ENCODE measurements at places on chromosomes 16 and 17.
A peak's percentile ranks its signal among the peaks of the same experiment; 100 is the strongest.

- DNase-seq: no peak
Measured at GRCh38 chr17:67514998-67515397, 137.9 kb downstream of the PITPNC1 start.

GRCh38 chr16:50371036-50371716 lies 2.4 kb upstream of the BRD7 start:
- no peak for DNase-seq

- no peak for DNase-seq
Measured at GRCh38 chr17:65139101-65139764, 2.1 kb downstream of the RGS9 start.

DNA sequence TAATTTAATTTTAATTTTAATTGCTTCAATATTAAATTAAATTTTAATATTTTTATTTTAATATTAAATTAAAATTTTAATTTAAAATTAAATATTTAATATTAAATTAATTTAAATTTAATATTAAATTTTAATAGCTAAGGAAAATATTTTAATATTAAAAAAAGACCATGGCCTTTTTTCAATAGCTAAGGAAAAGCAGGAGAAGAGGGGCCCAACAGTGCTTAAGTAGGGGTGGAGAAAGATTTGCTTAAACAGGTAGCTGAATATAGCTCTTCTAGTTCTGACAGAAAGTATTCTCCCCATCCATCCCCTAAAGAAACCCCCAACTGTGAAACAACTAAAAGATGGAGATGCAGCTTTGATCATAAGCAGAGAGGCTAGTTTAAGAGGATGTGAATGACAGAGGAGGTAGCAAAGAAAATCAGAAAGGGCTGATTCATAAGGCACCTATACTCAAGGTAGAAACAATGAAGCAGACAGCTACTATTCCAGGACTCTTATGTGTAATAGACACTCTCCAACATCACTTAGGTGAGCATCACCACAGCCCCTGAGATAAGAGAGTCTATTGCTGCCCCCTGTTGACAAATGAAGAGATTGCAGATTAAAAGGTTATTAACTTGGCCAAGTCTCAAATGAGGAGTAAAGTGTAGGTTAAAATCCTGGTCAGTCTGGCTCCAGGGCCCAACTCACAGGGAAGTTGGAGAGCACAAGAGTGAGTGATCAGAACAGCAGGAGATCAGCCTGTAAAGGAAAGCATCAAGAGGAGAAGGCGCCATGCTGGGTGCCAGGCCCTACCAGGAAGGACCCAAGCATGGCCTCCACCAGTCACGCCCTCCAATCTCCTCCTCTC lies 7.8 kb upstream of the RNASEK start:
- no peak for DNase-seq

DNA sequence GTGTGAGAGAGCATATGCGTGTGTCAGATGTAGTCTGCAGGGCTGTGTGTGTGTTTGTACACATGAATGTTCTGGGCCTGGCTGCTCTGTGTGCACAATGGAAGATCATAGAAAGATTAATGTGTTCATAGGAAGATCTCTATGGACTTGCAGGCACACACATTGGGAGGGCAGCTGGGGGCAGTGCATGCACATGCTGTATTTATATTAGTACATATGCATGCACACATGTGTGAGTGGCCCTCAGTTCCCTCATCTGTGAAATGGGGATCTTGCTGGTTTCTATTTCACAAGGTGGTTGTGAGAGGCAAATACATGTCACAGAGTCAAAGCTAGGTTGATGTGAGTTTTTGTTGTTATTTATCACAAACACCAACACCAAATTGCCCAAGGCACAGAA lies 2.1 kb downstream of the CA7 start:
- DNase-seq: no peak

GRCh38 chr17:45438931-45439610 lies 6.4 kb upstream of the ARHGAP27 start:
- no peak for DNase-seq

- no peak for DNase-seq
Measured at GRCh38 chr17:50853781-50854180, 12.4 kb downstream of the TOB1 start.

GRCh38 chr16:12186774-12187335 lies 210.3 kb downstream of the SNX29 start:
- DNase-seq: no peak

DNA sequence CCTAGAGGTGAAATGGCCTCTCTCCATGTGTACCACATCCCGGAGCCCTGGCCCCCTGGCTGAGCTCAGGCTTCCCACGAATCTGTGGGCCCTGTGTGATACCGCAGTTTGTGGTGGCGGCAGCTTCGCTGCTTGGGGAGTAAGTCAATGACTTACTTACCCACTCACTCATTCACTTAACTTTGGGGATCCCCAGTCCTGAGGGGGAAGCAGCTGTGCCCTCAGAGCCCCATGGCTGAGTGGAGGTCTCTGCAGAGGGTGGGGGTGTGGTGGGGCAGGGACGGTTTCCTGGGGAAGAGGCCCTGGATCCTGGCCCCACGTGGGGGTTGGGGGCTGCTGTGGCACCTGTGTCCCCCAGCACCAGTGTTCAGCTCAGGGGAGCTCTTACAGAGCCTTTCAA lies 13.2 kb downstream of the KCNJ12 start:
- no peak for DNase-seq

DNA sequence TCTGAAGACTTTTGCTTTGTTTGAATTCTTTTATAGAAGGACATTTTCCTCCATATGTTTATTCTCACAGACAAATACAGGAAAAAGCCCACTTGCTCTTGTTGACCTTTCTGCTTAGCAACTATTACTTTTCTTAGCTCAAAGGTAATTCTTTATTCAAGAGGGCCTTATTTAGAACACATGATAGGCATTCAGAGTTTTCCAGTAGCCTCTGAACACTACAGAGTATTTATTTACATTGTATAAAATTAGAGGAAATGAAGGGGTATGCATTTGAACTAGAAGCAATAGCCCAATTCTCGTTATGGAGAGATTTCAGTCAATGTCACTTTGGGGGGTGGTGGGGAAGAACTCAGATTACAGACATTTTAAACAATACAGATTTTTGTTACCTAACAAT lies 581.7 kb downstream of the KCNJ2 start:
- no peak for DNase-seq

GRCh38 chr16:57795431-57795878 lies 6.8 kb downstream of the KIFC3 start:
- no peak for DNase-seq

DNA sequence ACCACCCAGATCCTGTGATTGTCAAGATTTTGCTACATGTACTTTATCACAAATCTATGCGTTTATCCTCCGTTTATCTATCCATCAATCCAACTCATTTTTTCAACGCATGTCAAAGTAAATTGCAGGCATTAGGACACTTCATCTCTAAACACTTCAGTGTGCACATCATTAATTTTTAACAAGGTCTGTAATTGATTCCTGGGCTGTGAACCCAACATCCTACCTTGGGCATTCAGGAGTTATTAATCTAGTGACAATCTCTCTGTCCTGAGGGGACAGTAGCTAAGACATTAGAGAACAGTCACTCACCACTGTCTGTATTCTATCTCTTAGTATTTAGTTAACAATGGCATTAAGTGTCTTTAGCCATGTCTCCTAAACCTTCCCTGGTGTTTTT lies 264.7 kb downstream of the SOX9 start:
- no peak for DNase-seq

DNA sequence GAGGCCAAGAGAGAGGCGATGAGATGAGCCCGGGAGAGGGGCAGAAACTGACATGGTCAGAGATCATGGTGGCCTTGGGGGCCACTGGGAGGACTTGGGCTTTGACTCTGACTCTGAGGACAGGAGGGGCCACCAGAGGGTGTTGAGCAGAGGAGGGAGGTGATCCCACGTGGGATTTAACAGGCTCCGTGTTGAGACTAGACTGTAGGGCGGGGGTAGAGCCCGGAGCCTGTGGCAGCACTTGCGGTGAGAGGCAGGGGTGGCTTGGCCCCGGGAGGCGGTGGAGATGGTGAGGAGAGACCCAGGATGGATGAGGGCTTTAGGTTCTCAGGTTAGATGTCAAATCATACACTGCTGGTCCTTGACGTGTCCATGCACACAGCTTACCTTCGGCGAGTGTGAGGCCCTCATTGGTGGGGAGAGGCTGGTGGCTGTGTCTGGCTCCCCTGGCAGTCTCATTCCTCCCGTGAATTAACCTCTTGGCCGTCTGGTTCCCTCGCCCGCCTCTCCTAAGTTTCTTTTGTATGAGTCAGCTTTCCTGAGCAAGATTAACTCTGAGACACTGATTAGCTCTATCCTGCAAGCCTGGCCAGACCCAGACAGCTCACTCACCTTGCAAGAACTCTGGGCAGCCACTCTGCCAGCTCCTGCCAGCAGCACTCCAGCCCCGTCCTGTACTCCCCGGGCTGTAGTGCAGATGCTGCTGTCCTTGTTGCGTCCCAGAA lies 39.7 kb downstream of the VPS35L start:
- DNase-seq: no peak

- DNase-seq: no peak
Measured at GRCh38 chr16:67429053-67429798, 1.7 kb upstream of the HSD11B2 start.

DNA sequence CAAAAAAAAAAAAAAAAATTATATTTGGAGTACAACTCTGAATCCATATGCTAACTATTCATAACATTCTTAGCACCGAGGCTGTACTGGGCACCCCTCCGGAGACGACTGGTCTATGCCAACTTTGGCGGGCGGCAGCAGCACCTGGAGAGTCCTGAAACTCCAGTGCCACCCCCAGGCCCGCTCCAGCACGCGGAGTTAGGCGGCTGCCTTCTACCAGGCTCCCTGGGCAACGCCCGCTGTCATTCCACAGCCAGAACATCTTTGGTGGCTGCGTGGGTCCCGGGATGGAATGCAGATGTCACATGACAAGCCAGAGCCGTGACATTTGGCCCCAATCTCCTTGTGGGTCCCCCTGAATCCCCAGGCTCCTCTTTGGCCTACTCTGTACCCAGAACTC lies 6.2 kb downstream of the TIMP2 start:
- DNase-seq: no peak

DNA sequence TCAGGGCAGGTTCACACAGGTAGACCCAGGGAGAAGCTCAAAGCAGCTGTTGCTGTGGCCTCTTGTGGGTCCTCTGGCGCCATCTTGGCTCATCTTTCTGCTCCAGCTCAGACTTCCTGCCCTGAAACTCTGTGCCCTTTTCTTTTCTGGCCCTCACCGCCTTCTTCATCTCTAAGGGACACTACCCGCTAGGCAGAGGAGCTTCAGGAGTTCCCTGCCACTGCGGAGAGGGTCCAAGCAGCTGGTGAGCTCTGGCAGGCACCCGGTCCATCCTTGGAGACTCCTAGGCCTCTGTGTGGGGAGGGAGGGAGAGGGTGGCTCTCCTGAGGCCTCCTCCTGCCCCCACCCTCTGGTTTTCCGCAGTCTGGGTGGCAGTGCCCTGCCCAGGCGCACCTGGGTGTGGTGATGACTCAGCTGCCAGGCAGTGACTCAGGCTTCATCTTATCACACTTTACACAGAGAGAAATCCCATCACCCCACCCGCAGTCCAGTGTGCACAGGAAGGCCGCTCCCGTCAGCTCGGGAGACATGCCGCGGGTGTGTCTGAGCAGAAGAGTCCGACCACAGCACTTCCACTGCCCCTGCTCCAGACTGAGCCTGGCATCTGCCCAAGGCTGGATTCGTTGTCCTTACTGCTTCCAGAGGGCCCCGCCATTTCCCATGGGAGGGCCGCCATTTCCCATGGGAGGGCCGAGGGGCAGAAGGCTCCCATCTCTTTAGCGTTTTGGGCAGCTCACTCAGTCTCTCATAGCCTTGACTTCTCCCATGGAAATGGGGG lies 7.3 kb downstream of the NT5C start:
- no peak for DNase-seq

GRCh38 chr17:55765472-55765871 lies 14.6 kb downstream of the PCTP start:
- DNase-seq: no peak

- no peak for DNase-seq
Measured at GRCh38 chr17:71099003-71099714, 929.8 kb downstream of the KCNJ2 start.

GRCh38 chr17:17921192-17922069 lies 50.8 kb downstream of the TOM1L2 start:
- DNase-seq: peak; percentile 87

DNA sequence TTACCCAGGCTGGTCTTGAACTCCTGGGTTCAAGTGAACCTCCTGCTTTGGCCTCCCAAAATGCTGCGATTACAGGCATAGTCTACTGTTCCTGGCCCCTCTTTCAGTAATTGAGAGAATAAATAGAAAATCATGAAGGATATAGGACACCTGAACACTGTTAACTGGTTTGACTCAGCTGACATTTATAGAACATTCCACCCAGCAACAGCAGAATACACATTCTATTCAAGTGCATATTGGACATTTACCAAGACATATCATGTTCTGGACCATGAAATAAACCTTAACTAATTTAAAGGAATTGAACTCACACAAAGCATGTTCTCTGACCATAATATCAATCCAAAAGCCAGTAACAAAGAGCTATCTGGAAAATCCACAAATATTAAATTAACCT lies 19.8 kb upstream of the BAIAP2 start:
- no peak for DNase-seq

GRCh38 chr16:4273858-4274311 lies 1.1 kb upstream of the TFAP4 start:
- DNase-seq: no peak

GRCh38 chr16:66553223-66553622 lies 847 bp downstream of the CKLF start:
- DNase-seq: no peak

GRCh38 chr16:3959148-3959547 lies 78.6 kb upstream of the CREBBP start:
- no peak for DNase-seq

DNA sequence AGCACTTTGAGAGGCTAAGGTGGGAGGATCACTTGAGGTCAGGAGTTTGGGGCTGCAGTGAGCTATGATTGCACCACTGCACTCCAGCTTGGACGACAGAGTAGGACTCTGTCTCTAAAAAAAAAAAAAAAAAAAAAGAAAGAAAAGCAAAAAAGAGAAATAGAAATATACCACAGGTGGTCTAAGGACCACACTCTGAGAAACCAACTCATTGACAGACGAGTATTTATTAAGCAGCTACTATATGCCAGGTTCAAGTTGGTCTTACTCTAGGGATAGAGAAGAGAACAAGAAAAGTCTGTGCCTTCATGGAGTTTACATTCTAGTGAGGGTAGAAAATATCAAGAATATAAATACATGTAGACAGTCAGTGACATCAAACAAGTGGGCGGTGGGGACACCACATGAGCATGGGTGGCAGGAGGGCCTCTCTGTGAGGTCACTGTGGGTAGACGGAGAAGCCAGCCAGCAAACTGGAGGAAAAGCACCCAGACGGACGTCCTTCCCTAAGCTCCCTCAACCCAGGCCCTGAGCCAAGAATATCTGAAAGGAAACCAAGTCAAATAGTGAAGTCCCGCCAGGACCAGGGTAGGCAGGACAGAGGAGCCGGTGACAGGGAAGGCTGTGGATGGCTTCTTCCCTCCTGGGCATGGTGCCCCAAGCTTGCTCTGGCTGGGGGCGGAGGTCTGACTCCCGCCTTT lies 4.7 kb downstream of the CDIPT start:
- DNase-seq: no peak

- no peak for DNase-seq
Measured at GRCh38 chr16:13351181-13351580, 449.8 kb downstream of the SHISA9 start.

Measured in iPS DF 19.7 (cell line).